ENCODE measurements at places on chromosomes 5 and 9. TPM values are rescaled to one million over a fixed set of nuclear protein-coding genes. Genes with fewer than 3 reads are reported as not detected.
A peak's percentile ranks its signal among the peaks of the same experiment; 100 is the strongest.

DNA sequence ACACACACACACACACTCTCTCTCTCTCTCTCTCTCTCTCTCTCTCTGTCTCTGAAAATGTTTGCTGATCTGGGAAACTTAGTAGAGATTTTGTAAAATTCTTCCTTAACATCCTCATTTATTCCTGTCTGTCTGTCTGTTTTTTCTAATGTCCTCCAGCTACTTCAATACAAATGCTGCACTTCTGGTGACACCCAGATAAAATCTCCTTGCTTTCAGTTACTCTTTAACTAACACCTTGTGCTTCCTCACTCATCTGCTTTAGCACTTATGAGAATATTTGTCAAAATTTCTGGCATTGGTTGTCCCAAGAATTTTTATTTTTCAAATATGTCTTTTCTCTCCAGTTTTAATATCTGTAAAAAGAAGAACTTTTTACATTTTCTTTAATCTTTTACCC lies 35.0 kb upstream of the ARRDC3 start:
- H3K27me3 ChIP-seq: no peaks in the 10 kb centered on the region
- no peak for DNase-seq
- H3K4me3 ChIP-seq: no peak overlapping the region
- H3K36me3 ChIP-seq: no peaks in the 10 kb centered on the region
- peaks cover 4% of the 10 kb centered on the region for H3K4me1 ChIP-seq
- H3K27ac ChIP-seq: no peak overlapping the region

- no peak overlapping the region for H3K4me3 ChIP-seq
- no peak overlapping the region for H3K27ac ChIP-seq
- H3K27me3 ChIP-seq: no peaks in the 10 kb centered on the region
These were observed 997.1 kb upstream of the ARRDC3 start for GRCh38 chr5:92380069-92380770.

GRCh38 chr9:130451509-130452388 lies 7.0 kb downstream of the ASS1 start:
- DNase-seq: peak; percentile 89
- peak overlapping the region; percentile 80 for H3K27ac ChIP-seq

The SHISAL2B gene
- total RNA-seq: not detected

GRCh38 chr9:123329329-123329955 lies 26.6 kb upstream of the CRB2 start:
- no peaks in the 10 kb centered on the region for H3K27me3 ChIP-seq
- no peaks in the 10 kb centered on the region for H3K36me3 ChIP-seq
- no peak for DNase-seq
- H3K4me3 ChIP-seq: no peak overlapping the region

The BAAT gene
- not detected for total RNA-seq

DNA sequence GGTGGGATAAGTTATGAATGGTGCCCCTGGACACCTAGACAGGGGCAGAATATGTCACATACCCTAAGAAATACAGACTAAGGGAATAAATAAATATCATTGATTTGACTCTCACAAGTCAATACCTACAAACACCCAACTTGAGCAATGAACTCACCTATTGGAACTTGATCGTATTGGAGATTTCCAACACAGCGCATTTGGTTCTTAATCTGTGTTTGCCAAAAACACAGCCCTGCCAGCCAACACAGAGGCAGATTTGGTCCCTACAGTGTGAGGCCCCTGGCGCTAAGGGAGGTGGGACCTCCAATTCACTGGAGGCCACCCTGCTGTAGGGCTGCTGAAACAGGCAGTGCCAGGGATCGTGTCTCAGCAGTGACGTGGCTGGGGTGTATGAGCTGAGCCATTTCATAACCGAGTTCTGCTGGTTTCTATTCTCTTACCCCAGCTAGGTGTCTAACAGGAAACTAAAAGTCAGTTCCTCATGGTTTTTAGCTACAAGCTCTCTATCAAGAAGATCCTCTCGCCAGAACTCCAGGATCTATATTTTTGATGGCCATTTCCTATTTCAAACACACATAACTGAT lies 84.5 kb downstream of the SLC1A1 start:
- peaks cover 9% of the 10 kb centered on the region for H3K36me3 ChIP-seq
- no peak for DNase-seq
- no peak overlapping the region for H3K4me3 ChIP-seq

- H3K27me3 ChIP-seq: no peaks in the 10 kb centered on the region
- H3K36me3 ChIP-seq: no peaks in the 10 kb centered on the region
- peak; percentile 53 for DNase-seq
- no peak overlapping the region for H3K4me3 ChIP-seq
- H3K27ac ChIP-seq: no peak overlapping the region
These were observed 42.9 kb upstream of the SMAD5 start for GRCh38 chr5:136089791-136090190.
